ENCODE measurements at places on chromosomes 3 and 15.

DNA sequence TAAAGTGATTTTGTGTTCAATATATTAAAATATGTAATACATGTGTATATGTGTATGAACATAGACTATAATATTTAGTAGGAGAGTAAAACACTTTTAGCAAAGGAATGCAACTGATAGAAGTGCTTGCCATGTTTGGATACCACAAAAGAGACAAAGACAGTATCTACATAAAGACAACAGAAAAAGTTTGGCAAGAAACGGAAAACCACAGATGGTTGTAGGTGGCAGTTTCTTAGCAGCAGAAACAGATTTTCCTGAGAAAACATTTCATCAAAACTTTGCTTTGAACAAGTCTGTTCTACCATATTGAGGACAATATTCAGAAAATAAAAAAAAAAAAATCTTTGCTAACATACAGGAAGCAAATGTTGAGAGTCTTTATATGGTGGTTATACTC is 1560.4 kb upstream of the GBE1 start:
- DNase-seq = peak; percentile 1

DNA sequence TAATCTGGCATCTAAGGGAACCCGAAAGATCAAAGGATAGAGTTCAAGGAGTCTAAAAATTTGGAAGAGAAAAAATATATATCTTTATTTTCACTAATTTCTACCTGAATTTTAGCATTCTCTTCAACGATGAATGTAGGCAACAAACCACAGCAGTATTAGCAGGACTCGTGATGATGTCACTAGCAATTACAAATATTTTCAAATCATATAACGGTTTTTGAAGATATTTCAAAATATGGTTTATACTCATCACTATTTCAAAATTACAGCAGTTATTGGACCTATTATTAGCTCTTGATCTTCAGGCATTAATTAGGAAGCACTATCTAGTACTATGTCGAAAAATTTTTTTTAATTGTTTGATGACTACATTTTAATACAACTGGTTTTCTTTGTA is 27.0 kb upstream of the ANKDD1A start:
- DNase-seq = no peak

- DNase-seq = no peak
Measured at GRCh38 chr3:185507883-185508282, 9.0 kb upstream of the TMEM41A start.

GRCh38 chr3:85554153-85554552 is 595.4 kb downstream of the CADM2 start:
- no peak for DNase-seq

- DNase-seq = no peak
Measured at GRCh38 chr3:72227486-72228070, 442.6 kb upstream of the PROK2 start.

Data from pons (tissue), 1 donor.